ENCODE measurements at places on chromosomes 11 and 22.

- DNase-seq: no peak
Measured at GRCh38 chr11:115092516-115092915, 411.7 kb downstream of the CADM1 start.

DNA sequence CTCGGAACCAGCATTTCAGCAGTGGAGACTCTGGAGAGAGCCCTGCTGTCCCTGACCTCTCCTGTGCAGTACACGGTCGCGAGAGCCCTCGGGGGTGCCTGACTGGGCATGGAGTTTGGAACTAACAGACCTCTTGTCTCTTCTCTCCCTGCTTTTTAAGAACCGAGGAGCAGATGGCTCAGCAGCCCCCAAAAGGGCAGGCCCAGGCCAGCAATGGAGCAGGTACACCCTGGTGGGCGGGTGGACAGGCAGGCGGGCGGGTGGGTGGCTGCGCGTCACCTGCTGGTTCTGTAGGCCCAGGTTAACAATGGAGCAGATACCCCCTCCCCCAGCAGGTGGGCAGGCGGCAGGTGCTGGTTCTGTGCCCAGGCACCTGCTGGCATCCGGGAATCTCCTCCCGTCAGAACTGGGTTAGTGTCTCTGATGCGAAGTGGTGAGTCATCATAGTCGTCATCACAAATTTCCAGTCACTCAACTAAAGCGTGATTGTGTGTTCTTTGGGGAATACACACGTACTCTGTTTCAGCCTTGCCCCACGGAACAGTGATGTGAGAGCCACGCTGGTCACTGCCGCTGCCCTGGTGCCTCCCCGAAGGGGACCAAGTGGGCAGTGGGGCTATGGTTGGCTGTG, 41.1 kb downstream of the GRAMD4 start:
- no peak for DNase-seq

DNA sequence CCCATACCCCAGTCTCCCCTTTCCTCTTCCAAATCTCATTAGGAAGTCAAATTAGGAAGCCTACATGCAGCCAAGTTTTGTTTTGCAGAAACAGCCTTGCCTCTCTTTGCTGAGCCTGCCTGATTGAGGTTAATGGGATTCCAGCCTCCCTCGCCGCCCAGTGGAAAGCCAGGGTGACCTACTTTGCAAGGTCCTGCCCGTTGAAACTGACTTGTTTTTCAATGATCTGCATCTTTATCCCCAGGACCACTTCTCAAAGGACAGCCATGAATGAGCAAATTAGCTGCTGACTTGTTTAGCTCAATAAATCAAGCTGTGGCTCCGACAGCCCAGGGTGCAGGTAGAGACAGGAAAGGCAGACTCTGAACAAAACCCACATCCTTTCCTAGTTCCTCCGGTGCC, 110.4 kb downstream of the RRAS2 start:
- no peak for DNase-seq

- DNase-seq: no peak
Measured at GRCh38 chr11:133942577-133942976, 14.2 kb downstream of the IGSF9B start.

DNA sequence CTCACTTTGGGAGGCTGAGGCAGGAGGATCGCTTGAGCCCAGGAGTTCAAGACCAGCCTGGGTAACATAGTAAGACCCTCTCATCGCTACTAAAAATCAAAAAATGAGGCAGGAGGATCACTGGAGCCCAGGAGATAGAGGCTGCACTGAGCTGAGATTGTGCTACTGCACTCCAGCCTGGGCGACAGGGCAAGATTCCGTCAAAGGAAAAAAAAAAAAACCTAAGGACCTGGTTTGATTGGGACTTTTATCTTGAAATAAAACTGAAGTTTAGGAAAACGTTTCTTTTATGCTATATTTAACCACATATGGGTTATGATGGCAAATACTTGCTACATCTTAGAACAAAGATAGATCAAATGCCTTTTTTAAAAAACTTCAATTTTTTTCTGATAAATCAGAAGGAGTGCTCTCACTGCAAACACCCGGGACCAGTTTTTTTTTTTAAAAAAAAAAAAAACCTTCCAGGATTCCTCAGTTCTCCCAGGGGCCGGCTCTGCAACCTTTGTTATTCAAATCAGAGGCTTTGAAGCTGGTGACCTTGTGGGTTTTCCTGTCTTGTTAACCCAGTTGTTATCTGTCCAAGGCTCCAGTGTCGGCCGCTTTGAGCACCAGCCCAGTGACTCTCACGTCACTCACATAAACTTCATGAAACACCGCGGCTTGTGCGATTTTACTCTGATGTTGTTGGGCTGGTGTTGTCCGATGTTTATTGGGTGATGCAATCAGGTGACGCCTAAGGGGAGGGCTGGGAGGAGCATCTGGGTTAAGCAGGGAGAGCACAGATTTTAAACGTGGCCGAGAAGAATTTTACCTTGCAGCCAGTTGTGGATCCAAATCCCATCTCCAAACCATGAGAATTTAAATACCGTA, 24.7 kb upstream of the SLC22A12 start:
- no peak for DNase-seq

GRCh38 chr11:118699506-118700220, 20.2 kb upstream of the TREH start:
- DNase-seq: no peak

GRCh38 chr11:1866226-1866625, 13.3 kb downstream of the LSP1 start:
- no peak for DNase-seq

DNA sequence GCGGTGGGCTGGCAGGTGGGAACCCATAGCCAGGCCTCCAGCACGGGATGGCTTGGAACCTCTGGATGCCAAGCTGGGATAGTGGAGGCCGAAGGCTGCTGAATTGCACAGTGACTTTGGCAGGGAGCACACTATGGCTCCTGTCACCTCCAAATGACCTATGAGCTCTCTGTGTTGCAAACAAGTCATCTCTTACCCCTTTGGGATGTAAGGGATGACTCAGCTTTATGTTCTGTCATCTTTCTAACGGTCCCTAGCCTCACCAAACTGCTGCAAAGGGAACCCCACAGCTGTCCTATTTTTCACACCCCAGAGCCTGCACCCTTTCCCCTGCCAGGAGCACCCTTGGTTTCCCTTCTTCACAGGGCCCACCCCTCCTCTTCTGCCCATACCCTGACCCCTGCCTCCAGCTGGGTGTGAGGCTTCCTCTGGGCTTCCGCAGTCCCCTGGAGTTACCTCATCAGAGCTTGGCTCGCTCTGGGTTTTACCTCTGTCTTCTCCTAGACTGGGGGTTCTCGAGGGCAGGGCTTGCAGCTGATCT, 2.7 kb upstream of the SCUBE1 start:
- no peak for DNase-seq

DNA sequence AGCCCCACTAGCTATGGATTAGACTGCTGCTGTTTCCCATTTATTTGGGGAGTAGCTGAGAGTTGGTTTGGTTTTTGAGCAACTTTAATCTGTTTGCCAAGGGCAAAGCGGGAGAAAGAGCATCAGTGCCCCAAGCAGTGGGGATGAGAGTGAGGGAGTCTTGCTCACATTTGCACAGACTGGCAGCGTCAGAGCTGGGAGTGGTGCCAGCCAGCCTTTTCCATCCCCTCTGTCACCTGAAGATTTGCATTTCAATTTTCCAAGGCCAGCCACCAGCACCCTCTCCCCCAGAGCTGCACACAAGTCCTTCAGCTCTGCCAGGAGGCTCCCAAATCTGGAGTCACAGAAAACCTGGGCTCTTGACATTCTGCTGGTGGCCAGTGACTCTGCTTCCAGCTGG, 21.0 kb upstream of the UVRAG start:
- DNase-seq: no peak

- no peak for DNase-seq
Measured at GRCh38 chr11:113908098-113908497, 3.5 kb downstream of the HTR3B start.

- no peak for DNase-seq
Measured at GRCh38 chr11:77558380-77558779, 31.4 kb upstream of the AQP11 start.

DNA sequence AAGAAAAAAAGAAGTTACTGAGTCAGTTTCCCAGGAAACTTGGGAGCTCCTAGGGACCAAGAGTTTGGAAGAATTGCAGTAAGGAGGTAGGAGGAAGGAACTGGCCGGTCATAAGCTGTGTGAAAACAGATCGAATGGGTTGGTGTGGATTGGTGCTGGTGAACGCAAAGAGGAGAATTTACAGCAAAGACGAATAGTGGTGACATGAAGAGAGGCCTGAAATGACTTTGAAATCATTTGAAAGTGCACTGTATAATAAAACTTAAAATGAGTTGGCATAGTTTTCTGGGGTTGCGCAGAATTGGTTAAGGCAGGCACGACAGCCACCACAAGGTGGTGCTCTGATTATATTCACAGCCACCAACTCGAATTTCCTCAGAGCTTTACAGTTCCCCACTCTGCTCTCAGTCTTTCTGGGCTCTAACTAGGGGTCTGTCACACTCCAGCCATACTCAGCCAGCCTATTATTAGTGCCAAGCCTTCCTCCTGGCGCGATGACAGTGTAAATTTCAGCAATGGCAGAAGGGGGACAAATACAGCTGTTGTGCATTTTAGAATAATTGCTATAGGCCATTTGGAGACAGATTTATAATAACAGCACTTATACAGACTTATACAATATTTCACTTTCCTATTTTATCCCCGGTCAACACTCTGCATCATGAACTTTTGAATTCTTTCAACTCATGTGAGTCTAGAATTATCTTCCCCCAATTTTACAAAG, 8.3 kb upstream of the HTR3B start:
- no peak for DNase-seq

GRCh38 chr11:8459711-8460399, 134.2 kb downstream of the STK33 start:
- DNase-seq: no peak

- peak; percentile 99 for DNase-seq
Measured at GRCh38 chr22:42688241-42689211, 32.1 kb downstream of the A4GALT start.

- DNase-seq: no peak
Measured at GRCh38 chr11:783581-784015, 6.3 kb downstream of the CEND1 start.

DNA sequence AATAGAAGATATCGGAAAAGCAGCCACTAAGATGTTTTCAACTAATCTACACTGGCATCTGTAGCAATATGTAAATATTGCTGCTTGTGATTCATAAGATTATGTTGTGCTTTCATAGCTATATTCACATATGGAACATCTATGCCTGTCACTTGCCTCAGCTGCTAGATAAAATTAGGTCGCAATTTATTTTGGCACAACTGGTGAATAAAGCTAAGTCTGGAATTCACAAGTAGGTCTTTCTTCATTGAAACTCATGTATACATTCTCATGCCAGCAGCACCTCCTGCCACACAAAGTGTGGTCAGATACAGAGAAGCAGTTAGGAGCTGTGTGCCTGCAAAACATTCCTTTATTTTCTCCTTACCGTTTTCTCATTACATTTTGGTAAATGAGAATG, 543.3 kb upstream of the CHORDC1 start:
- no peak for DNase-seq

DNA sequence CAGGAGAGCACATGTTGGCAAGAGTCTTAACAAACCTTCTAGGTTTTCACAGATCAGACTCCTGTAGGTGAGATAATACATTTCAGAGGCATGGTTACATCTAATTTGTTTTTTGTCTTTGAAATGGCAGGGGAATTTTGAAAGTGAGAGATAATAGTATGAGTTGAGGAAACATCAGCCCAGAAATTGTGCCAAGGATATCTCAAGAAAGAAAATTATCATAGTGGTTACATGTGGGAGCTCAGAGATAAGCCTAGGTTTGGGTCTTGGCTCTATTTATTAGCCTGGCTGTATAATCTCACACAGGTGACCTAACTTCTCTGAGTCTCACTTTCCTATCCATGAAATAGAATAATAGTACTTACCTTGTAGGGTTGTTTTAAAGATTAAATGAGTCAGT, 443 bp downstream of the BTBD18 start:
- no peak for DNase-seq

DNA sequence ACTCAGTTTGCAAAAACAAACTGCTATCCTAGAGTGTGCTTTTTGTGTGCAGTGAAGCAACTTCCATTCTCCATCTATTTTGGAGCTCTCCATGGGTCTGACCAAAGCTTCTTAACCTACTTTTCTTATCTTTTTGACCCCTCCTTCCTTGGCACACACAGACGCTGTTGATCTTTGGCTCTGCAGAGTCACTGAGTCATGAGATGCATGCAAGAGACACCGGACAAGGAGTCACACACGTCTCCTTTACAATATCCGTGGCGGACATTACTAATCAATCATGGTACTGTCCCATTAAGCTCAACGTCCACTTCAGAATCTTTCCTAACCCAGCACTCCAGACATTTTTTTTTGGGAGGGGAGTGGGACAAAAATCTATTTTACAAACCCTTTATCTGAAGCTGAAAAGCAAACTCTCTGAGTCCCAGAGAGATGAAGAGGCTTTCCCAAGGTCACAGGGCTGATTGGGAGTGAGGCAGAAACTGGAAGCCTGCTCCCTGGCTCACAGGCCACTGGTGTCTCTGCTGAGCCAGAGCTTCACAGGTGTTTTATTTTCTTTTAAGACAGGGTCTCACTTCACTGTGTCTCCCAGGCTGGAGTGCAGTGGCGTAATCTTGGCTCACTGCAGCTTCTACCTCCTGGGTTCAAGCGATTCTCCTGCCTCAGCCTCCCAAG, 165.8 kb upstream of the SYT13 start:
- DNase-seq: no peak

DNA sequence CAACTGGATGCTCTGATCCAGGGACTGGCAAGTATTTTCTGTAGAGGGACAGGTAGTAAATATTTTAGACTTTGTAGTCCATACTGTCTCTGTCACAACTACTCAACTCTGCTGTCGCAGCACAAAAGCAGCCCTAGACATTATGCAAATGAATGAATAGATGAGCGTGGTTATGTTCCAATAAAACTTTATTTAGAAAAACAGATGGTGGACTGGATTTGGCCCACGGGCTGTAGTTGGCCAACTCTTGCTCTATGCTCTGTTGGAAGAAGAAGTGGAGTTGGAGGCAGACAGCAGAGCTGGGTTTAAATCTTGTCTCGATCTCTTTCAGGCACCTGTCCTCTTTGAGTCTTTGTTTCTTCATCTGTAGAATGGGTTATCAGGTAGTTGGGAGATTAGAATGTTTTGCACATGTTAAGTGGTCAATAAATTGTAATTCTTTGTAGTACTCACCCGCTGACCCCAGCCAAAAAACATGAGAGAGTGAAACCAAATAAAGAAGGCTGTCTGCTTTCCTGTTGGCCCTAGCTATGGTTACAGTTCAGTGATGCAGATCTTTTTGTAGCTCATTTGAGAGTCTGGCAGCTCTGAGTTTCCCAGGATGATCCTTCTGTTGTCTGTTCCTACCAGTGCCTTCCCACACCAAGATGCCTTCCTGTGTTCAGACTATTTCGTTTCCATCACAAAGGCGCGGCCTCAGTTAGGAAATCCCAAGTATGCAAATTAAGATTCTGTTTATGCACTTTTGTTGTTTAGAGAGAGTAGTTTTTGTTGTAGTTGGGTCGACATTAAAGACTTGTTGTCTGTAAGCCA, 198.1 kb upstream of the SEZ6L start:
- no peak for DNase-seq

- DNase-seq: no peak
Measured at GRCh38 chr11:1870721-1871466, 18.0 kb downstream of the LSP1 start.

Measured in coronary artery (tissue), 2 donors.